Anterior cingulate cortex (tissue), 58 donors: ENCODE measurements at places on chromosomes 3 and 15.

GRCh38 chr15:51798281-51798680 is 31.2 kb upstream of the TMOD3 start:
- no peak for DNase-seq

DNA sequence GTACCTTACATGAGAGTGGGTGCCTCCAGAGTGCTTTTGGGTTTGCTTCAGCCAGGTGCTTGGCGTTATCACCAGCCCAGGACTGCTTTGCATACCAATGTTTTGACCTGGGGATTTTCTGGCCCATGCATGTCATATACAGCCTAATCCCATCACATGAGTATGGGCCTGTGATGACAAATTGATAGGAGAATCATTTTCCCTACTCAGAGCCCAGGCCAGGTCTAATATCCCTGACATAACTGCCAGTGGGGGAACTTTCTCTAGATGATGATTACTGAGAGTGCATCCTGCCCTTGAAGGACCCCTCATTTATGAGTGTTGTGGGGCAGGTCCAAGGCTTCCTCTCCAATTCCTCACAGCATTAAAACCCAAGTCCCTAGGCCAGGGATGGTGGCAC is 197.5 kb upstream of the LYSMD4 start:
- no peak for DNase-seq

DNA sequence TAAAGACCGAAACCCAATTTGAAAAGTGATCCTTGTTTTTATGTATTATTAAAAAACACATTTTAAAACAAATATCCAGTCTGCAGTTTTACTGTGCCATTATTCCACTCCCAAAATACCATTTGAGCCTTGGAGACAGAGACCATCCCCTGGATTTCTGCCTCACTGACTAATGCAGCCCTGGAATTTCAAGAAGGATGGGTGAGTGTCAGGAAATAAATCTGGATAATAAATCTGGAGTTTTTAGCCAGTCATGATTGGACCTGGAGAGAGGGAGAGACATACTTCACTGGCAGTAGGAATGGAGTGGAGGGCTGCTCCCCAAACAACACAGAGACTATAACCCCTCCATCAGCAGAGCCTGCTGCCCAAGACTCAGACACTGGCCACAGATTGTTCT is 123.3 kb downstream of the MYLK start:
- no peak for DNase-seq

DNA sequence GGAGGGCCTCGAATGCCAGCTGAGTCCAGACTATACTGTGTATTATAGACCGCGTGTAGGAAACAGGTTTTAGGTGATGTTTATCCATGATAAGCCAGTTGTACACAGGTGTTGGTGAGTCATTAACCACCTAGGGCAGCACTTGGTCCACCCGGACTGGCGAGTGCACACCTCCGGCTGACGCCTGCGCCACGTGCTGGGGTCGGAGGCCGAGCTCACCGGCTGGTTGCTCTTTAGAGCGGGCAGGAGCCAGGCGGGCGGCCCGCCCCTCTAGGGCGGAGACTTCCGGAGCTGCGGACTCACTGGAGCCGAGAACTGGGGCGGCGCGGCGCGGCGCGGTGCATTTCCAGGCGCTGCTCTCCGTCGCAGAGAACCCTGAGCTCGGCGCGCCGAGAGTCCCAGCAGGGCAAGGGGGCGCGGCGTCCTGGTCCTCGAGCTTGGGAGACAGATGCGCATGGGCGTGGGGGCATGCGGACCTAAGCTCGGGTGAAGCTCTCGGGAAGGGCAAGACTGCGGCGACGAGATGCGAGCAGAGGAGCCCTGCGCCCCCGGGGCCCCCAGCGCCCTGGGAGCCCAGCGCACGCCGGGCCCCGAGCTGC is at the start of gene ESYT3:
TSS of gene ESYT3 (plus strand) at position 341 of the 599 bp plus-strand sequence. CDS start at position 524, 183 bp downstream.
- DNase-seq = peak; percentile 56

GRCh38 chr3:39467394-39468107 is at the start of gene MOBP:
TSS of gene MOBP (plus strand) at chr3:39467680. CDS start at chr3:39502070, 34,390 bp downstream.
- DNase-seq = no peak

GRCh38 chr3:156843071-156843808 is 17.1 kb downstream of the LEKR1 start:
- DNase-seq = no peak

DNA sequence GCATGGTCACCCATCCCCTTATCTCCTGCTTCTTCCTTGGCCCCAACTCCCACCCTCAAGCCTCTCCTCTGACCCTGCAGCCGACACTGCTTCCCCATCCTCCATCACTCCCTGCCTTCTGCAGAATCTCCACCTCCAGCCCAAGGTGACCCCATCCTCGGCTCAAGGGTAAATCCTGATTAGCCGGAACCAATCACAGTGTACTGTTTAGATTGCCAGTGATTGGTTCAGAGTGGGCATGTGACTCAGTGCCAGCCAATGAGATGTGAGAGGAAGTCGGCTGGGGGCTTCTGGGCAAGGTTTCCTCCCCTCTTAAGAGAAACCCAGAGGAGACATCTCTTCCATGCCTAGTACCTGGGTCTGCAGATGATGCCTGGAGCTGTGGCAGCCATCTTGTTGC is 10.3 kb downstream of the CACNA2D2 start:
- no peak for DNase-seq

- DNase-seq = no peak
Observed at GRCh38 chr3:74314696-74315095, 299.8 kb downstream of the CNTN3 start.

GRCh38 chr15:94293411-94294402 is 62.3 kb downstream of the MCTP2 start:
- no peak for DNase-seq

DNA sequence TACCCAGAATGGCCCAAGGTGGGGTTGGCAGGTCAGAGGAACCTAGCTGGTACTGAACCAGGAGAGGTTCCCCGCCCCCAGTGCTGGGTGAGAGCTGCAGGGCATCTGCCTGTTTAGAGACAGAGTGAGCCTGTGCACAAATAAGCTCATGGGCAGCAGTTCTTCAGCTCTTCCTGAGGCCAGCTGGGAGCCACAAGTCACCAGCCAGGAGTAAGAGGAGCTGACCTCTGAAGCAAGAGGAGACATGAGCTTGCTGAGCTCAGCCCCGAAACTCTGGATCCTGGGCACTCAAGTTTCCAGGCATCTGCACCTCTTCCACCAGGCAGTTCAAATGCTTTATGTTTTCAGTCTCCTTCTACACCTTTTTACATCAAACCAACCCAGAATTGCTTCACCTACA is 2.1 kb downstream of the RTP2 start:
- no peak for DNase-seq

GRCh38 chr15:68821841-68822381 is 1.2 kb upstream of the ANP32A start:
- no peak for DNase-seq

DNA sequence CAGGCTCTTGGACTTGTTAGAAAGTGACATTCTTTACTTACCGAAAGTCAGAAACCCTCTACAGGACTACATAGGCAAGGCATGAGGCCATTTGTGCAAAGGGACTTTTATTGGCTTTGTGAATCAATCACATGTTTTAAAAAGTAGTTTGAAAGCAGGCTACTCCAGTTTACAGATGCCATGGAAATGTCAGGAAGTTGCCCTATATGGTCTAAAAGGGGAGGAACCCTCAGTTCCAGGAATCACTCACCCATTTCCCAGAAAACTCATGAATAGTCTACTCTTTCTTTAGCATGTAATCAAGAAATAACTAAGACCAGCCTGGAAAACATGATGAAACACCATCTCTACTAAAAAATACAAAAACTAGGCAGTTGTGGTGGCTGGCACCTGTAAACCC is 51.0 kb upstream of the MKRN3 start:
- no peak for DNase-seq

GRCh38 chr3:56314842-56315241 is 153.4 kb downstream of the ERC2 start:
- DNase-seq = no peak

GRCh38 chr3:136334209-136334608 is 84.1 kb downstream of the PCCB start:
- no peak for DNase-seq

DNA sequence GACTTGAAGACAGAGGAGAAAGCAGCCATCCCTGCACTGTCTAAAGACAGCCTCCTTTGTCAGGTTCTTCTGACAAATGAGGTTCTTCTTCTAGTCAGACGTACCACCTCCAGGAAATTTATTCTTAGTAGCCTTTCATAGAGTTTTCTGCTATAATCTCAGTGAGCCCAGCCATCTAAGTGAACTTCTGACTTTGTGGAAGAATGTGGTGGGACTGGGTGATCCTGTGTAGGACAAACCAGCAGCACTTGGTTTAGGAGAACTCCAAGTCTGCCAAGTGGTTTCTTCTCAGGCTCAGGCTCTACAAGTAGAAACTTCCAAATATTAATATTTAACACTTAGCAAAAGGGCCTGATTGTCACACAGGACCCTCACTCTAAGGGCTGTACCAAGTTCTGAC is 52.1 kb downstream of the TIPARP start:
- no peak for DNase-seq

DNA sequence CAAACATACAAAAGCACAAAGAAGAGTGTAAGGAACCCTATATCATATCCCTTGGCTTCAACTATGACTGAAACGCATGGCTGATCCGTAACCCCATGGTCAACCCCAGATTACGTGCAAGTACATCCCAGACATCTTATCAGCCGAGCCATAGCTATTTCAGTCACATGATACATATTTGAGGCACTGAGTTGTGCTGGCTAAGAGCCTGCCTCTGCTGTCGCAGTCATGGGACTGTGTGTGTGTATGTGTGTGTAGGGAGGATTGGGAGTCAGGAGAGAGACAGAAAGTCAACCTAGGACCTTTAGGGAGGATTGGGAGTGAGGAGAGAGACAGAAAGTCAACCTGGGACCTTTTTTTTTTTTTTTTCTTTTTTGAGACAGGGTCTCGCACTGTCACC is 8.4 kb downstream of the ST6GAL1 start:
- DNase-seq = no peak

GRCh38 chr15:70284438-70285214 is 186.9 kb upstream of the TLE3 start:
- no peak for DNase-seq

DNA sequence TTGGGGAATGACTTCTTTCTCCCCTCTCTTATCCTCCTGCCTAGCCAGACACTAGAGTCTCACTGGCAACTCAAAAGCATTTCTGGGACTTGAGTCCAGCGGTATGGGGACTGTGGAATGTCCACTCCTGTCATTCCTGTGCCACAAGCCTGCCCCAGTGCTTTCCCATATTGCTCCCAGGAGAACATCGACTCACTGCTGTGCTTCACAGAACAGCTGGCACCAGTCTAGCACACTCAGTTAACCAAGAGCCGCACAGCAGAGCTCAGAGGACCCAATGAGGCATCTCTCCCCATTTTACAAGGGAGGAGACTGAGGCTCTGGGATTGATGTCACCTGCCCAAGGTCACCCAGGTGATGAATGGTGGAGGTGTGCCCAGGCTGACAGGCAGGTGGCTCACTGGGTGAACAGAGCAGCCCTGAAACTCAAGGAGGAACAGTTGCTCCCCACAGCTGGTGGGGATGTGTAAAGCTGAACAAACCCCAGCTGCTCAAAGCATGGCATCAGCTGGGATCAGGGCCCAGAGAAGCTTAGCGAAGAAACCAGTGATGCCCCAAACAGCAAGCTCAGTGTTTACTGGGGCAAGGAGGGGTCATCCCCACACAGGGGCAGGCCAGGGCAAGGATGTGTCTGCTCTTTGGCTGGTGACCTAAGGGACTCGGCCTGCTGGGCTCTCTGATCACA is 35.4 kb upstream of the DUSP7 start:
- no peak for DNase-seq

GRCh38 chr3:195909644-195910498 is 1.5 kb upstream of the TNK2 start:
- peak; percentile 82 for DNase-seq

DNA sequence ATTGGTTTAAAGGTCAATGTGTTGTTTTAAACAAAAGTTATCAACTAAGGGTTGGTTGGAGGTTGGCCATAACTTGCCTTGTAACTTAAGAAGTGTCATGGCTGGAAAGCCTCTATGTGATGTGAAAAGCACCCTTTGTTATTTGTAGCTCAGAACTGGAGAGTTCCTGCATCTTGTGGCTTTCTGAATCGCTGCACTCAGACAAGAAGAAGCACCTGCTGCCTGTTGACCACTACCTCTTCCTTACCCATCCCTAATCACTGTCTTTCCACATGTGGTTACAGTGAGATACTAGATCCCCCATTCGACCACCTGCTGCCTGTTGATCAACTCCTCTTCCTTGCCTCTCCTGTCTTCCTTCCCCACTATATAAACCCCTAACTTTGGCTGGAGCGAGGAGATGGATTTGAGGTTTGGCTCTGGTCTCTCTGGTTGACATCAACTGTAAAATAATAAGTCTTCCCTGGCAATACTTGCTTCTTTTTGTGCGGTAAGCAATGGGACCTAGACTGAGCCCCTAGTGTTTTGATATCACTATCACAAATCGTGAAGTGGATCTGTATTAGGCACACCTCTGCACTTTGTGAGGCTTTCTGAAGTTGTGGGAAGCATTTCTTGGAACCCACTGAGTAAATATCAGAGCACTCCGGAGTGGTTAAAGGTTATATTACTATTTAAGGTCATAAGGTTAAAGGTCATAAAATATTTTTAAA is 13.8 kb downstream of the RPL39L start:
- no peak for DNase-seq

DNA sequence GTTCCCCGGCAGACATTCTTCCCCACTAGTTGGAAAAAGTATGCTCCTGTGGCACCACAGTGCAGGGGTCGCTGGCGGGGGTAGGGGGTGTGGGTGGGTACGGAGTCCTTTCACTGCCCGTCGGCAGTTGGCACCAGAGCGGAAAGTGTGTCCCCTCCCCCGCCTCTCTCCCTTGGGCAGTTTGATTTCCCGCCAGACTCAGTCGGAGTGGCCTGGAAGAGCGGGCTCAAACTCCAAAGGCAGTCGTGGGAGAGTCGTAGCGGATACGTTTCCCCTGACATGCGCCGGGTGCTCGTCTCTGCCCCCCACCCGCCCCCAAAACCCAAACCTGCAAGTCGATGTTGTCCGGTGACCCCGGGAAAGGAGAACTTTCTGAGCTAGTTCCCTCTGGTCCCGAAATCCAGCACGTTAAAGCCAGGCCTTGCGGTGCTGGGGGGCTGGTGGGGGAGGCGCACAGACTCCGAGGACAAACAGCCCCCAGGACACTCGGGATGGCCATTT is 4.4 kb upstream of the FOXB1 start:
- DNase-seq = no peak

- no peak for DNase-seq
Observed at GRCh38 chr3:161558236-161558635, 61.6 kb downstream of the OTOL1 start.
